Nucleus accumbens (tissue), 56 donors: ENCODE measurements at places on chromosomes 3 and 15.

GRCh38 chr15:69161079-69161877 is 843 bp downstream of the GLCE start:
- no peak for DNase-seq

GRCh38 chr3:139310474-139310933 is 33.3 kb upstream of the MRPS22 start:
- no peak for DNase-seq

DNA sequence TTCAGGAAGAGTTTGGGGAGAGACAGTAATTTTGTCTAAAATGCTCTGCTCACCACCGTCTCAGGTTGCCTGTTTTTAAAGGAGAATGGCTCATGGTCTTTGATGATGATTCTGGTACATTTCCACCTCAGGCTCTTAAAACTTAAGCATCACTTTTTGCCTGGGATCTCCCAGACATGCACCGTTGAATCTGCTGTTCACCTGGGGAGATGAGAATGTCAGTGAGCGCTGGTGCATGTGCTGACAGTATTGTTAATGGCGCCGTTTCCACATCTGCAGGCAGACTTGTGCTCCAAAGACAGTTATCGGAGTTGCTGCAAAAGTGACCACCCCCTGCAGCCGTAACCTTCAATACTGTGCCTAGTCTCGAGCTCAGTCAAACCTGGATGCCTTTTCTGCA is 219.0 kb upstream of the TPM1 start:
- DNase-seq = no peak

DNA sequence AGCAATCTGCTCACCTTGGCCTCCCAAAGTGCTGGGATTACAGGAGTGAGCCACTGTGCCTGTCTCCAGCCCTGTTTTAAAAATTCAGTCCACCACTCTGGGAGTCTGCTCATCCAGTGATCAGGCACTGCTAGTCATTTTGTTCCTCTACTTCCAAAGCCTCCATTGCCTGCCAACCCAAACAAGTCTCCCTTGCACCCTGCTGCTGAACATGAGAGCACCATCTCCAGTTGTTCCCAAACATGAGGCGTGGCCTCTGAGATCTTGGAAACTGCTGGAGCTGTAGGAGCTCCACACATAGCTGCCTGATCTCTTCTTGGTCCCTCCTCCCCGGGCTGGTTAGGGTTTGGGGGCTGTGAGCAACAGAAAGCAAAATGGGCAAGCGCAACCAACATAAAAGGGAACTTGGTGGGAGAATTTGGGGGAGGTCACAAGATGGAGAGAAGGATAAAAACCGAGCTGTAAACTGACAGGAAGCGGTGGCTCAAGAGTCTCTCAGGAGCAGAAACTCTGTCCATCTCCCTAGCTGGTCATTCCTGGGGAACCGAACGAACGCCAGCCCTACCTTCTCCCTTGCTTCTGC is 49.6 kb upstream of the TLE3 start:
- no peak for DNase-seq

- no peak for DNase-seq
These were observed 186.9 kb downstream of the MAGI1 start for GRCh38 chr3:65851827-65852226.

GRCh38 chr3:177968891-177969290 is 567.3 kb upstream of the KCNMB2 start:
- no peak for DNase-seq

GRCh38 chr3:113018536-113019181 is 27.9 kb downstream of the GTPBP8 start:
- DNase-seq = no peak

- DNase-seq = no peak
These were observed 12.0 kb downstream of the EFCAB12 start for GRCh38 chr3:129416415-129416814.

- no peak for DNase-seq
These were observed 871.2 kb upstream of the NR2F2 start for GRCh38 chr15:95459273-95459672.

DNA sequence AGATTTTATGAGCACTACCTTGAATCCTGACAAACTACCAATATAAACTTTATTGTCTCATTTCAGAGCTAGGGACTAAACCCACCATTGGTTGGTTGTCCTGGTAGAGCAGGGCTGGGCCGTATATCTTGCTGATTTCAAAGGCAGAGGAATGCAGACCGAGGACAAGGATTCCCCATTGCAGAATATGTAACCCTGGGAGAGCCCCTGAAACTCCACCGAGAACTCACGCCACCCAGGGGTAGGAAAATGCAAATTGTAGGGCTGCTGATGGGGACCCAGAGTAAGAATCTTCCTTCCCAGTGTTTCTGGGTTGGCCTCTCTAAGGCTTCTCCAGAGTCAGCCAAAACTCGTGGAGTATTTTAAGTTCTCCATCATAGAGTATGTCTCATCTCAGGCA is 235.3 kb downstream of the ABHD5 start:
- no peak for DNase-seq

DNA sequence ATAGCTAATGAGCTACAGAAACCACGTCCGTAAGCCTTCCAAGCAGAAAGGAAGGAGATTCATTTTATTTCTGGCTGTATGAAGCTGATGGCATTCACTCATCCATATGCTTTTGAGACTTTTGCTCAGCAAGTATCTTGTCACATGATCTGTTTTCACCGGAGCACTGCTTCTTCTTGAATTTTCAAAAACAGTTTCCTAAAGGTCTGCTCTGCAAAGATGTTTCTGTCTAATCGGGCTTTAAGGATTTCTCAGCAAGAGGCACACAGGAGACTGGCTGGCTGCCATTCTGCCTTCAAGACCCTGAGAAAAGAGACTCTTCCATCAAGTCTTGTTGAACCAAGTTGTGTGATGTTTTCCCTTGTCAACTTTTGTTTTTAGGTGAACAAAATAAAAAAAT is 289.6 kb upstream of the LYSMD4 start:
- no peak for DNase-seq

DNA sequence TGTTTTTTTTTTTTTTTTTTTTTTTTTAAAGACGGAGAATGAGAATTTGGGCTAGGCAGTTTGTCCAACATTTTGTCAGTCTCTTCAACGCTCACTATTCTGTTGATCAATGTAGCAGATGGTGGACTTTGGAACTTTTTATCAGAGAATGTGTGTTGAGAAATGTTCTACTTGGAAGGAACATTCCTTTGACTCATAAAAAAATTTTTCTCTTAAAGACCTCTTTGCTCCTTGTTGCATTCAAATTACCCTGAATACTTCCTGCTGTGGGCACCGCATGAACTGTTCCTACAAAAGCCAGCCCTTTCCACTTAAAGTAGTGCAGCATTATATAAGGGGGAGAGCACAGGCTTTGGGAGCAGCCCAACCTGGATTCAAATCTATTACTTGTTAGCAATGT is 182.9 kb downstream of the AKAP13 start:
- DNase-seq = no peak

GRCh38 chr3:174270841-174271240 is 588.3 kb upstream of the NAALADL2 start:
- no peak for DNase-seq

- peak; percentile 53 for DNase-seq
These were observed 110.8 kb upstream of the ATP11B start for GRCh38 chr3:182682263-182683241.

DNA sequence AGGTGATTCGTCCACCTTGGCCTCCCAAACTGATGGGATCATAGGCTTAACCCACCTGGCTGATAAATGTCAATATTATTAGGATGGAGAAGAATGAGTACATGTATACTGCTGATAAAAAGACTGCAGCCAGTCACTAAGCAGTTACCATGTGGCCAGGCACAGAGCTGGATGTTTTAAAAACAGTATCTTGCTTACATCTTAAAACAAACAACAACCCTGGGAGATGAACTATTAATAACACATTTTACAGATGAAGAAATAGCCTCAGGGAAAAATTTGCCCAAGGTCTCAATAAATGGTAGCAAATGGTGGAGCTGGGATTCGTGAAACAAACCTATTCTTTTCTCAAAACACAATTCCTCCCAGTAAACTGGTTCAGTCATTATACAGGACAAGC is 18.1 kb downstream of the IL17RD start:
- DNase-seq = no peak

DNA sequence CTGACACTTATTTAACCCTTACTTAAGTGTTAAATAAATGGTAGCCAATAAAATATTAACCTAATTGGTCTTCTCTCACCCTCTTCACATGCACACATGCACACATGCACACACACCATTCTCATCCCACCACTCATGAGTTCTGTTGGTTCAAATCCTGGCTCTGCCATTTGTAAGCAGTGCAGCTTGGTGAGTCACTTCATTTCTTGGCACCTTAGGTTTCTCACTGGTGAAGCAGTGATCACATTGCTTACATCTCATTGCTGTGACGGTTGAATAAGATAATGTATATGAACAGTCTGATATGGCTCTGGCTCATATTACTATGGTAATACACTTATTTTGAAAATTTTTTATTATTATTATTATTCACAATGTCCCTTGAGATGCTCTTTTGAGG is 33.8 kb downstream of the RIOX2 start:
- no peak for DNase-seq

GRCh38 chr15:88769161-88769971 is 33.9 kb upstream of the ACAN start:
- DNase-seq = peak; percentile 4

- DNase-seq = no peak
These were observed 1.9 kb downstream of the ARPP19 start for GRCh38 chr15:52566889-52567288.

DNA sequence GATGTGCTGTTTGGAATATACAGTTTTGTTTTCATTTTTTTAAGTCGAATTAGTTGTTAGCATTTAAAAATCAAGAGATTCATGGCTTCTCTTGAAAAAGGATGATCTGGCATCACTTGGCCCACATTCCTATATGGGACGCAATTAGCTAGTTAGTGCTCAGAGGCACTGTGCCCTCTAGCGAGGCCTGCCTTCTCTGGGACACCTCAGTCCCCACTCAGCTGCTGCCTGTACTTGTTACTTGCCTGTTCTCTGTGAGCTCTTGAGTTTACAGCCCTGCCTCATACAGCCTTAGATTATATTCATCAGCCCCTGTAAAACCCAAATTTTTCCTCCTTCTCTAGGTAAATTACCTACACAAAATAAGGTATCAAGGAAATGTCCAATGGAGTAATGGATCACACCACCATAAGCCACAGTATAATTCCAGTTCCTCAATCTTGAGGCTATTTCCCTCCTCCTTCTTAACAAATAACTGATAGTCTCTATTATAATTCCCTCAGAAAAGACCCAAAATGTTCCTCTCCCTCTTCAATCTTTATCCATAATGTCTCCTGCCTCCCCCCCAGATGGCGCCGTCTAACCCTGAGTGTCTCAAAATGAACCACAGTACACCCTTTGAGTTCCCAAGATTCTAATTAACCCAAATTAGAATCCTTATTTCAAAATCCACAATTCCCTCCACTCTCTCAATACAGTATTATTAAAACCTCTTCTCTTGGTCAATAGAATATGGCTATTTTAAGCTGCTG is 2.7 kb downstream of the ZMAT3 start:
- DNase-seq = no peak

GRCh38 chr3:44942202-44942921 is 33.6 kb downstream of the ZDHHC3 start:
- DNase-seq = no peak

DNA sequence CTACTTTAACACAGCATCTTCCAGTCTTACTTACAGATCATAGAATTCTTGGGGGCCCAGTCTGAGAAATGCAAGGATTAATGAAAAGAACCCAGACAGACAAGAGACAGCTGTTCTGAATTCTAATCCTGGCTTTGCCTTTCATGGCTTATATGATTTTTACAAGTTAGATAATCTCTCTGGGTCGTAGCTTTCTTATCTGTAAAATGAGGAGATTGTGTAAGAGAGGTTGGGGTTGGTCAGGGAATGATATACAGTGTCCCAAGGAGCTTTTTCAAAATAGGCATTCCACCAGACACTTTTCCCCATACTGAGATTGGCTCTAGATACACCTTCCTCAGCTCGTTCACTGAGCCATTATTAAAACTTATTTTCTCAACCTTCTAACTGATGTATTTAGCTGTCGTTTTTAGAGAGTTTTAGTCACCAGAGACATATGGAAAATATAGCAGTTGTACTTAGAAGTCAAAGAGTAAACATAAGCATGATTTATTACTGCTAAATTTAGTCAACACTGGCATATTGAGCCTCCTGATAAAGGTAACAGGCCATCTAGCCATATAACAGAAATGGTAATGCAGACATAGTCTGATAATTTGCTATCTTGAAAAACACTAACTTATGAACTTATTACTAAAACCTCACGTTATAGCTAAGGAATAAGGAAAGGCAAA is 163.0 kb upstream of the MLF1 start:
- no peak for DNase-seq

DNA sequence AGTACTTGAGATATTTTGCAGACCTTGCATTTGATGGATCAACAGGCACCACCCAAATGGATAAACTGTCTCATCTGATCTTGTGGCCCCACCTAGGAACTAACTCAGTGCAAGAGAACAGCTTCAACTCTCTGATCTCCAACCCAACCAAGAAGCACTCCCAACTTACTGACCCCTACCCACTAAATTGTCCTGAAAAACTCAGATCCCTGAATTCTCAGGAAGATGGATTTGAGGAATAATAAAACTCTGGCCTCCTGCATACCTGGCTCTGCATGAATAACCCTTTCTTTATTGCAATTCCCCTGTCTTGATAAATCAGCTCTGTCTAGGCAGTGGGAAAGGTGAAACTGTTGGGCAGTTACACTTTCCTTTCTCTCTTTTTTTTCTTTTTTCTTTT is 247.9 kb downstream of the ZPLD1 start:
- no peak for DNase-seq

DNA sequence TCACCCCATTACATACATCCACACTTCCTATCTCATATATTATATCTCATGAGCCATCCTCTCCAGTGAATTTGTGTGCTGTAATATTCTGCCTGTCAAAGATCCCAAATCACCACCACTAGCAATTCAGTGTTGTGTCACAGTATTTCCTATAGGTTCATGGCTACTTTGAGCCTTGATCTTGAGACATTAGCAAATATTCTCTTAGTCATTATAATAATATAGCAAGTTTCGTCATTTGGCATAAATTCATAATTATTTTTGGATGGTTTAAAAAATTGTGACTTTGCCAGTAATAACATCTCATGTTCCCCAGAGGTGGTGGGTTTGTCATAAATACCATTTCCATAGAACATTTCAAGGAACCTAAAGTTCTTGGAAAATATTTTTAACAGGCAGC is 47.7 kb downstream of the CMSS1 start:
- no peak for DNase-seq

DNA sequence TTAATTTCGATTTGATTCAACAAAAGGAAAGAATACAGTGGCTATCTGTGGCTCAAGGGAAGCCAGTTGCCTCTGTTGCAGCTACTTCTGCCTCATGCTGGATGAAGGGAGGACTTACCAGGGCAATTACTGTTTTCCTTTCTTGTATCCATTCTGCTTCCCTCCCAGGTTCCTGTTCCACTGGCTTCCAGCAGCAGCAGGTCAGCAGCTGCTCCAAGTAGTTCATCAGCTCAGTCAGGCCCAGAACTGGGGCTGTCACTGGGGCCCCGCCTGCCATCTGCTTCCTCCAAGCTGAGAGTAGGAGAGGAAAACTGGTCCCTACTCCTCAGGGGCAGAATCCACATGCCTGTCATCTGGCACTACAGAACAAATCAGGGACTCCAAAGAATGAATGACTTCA is 48.6 kb upstream of the ULK4 start:
- no peak for DNase-seq

- DNase-seq = no peak
These were observed 15.5 kb upstream of the ATP8B4 start for GRCh38 chr15:50134524-50135024.

GRCh38 chr3:135084976-135085375 is 289.9 kb downstream of the EPHB1 start:
- DNase-seq = no peak

GRCh38 chr15:31366169-31366734 is 39.6 kb downstream of the KLF13 start:
- peak; percentile 42 for DNase-seq
